Activated T-helper 1 cell treated with anti-CD3 and anti-CD28 coated beads, Interleukin-2, amount 50 U/mL, for 16 hours (primary cell): ENCODE measurements at places on chromosomes 3 and 15.

DNA sequence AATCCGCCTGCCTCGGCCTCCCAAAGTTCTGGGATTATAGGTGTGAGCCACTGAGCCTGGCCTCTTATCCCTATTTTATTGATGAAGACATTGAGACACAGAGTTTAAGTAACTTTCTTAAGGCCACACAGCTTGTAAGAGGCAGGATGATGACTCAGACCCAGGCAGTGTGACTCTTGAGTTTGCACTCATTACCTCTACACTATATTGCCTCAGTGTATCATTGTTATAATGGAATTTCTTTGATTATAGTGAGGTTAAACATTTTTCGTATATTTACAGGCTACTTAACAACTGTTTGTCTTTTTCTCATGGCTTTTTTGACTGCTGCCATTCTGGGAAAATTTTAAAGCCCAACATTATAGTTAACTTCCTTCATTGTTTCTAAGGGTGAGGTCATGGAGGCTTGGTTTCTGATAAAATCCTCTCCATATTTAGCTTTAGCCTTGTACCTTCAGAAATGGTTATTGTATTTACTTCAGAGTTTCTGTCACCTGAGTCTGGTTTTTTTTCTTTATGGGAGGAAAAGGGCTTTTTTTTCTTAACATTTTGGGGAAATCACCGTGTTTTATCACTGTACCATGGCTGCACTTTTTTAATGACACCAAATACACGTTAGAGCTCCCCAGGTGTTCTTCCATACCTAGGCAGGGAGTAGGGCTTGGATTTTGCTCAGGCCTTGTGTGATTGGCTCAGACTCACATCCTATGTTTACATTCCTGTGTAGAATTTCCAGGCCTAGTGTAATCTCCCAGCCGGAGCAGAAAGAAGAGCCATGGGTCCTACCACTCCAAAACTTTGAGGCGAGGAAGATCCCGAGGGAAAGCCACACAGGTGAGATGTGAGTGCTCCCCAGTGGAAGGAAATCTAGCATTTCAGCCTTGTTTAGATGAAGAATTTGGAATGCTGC is 6.3 kb downstream of the ZNF774 start:
- no peak for DNase-seq

DNA sequence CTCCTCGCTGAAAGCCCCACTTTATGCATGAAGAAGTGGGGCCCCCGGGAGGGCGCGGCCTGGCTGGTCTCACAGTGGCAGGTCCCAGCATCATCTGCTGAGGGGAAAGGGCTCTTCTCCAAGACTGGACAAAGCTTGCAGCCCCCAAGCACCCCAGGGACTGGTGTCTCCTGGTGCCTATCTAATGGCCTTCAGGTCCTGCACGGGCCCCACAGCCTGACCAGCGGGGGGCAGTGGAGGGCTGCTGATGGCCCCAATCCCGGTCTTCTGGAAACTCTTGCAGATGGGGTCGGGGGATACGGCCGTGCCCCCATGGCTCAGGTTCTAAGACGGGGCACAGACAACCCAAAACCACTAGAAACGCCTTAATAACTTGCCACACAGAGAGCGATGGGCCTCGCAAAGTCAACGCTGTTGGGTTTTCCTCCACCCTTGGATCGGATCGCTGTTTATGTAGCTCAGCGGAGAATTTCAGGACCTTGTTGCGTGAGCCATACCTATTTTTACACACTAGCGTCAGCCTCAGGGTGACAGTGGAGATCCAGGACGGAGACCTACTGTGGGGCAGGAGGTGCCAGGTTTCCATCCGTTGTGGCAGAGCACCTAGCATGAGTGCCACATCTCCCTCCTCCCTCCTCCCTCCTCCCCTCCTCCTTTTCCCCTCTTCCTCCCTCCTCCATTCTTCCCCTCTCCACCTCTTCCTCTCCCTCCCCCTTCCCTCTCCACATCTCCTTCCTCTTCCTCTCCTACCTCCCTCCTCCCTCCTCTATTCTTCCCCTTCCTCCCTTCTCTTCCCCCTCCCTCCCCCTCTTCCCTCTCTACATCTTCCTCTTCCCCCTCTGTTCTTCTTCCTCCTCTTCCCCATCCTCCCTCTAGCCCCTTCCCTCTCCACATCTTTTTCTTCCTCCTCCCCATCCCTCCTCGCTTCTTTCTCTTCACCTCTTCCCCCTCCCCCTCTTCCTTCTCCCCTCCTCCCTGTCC is 79.3 kb upstream of the ALDH1L1 start:
- no peak for DNase-seq

DNA sequence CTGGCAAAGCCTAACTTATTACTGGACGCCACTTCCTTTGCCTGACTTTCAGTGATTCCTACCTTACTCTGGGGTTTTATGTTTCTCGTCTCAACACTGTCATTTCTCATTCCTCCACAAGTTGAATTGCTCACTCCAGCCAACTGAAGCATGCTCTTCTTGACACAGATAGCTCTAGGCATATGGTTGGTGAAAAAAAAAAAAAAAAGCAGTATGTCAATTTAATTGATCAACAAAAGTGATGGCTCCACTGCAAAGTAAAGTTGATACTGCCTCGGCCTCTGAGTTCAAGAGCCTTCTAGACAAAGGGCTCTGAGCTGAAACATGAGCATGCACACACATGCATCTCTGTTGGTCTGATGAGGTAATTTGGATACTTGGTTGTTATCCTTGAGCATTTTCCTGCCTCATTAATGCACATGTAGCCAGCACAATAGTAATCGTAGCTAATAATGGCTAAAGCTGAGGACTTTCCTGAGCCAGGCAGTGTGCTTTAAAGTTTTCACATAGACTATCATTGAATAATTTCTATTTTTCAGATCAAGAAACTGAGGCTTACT is 21.4 kb upstream of the UBE2Q2 start:
- no peak for DNase-seq

- no peak for DNase-seq
These were observed 209.6 kb downstream of the TJP1 start for GRCh38 chr15:29612701-29613100.

DNA sequence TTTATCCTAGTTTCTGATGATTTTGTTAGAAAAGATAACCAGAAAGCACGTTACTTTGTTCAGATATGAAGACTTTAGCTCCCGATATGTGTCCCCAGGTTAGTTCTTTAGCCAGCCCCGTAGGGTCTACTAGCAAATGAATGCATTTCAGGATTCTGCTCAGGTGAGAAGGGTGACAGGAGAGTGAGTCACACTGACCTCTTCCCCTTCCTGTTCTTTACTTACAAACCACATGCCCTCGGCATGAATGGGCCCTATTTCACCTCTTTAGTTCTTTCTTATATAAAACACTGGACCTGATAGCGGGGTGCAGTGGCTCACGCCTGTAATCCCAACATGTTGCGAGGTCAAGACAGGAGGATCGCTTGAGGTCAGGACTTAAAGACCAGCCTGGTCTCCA is 98.4 kb downstream of the SLC49A4 start:
- no peak for DNase-seq

DNA sequence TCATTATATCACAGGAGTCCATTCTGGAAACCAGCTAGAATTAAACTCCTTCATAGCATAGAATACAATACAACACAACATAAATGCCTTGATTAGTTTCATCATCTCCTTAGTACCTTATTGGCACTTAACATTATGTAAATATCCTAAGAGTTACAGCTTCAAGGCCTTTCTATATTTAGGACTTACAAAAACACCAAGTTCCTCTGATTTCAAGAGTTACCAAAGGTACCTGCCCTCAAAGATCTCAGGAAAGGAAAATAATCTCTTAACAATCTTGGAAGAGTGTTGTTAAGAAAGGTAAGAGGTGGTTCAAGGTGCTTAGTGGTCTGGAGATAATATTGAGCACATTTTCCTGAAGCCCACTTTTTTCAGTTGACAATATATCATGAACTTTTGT is 477.7 kb downstream of the IGSF11 start:
- no peak for DNase-seq
